MCF 10A (cell line): ENCODE measurements at places on chromosomes 7 and 10.

DNA sequence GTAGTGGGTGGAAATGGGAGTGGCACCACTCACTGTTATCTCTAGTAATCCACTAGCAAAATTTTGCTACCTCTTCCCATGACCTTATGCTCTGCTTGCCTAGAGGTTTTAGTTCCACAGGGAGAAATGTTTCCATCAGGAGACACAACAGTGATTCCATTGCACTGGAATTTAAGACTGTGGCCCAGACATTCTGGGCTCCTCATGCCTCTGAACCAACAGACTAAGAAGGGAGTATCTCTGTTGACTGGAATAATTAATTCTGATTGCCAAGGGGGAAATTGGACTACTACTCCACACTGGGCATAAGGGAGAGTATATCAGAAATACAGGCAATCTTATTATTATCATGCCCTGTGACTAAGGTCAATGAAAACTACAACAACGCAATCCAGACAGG lies 16.2 kb upstream of the BRAF start:
- DNase-seq, result no peak

DNA sequence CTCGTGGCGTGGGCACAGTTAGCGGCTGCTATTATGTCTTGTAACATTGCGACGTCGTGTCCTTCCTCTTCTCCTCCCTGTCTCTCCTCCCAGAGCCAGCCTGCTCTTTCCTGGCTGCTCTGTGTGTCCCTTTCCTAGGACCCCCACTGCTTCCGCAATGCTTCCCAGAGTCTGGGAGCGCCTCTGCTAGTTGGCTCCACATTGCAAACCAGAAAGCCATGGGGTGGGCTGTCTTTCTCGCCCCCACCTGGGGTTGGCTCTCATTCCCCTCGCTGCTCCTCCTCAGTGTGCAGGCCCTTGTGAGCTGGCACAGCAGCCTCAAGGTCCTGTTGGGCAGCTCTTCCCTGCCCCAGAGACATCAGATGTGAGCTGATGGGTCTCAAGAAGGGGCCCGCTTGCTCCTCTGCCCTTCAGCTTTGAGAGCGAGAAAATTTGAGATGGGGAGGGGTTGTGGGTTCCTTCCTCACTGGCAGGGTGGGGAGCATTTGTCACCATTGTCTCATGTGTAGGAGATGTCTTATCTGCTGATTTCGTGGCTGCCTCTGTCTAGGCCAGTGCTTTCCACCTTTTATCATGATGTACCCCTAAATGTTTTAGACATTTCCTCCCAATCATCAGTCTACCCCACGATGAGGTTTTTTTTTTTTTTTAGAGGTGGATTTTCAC lies 3.3 kb downstream of the ADAMTS14 start:
- no peak for DNase-seq

- no peak for DNase-seq
Measured at GRCh38 chr7:84256571-84256971, 62.0 kb upstream of the SEMA3A start.

- DNase-seq, result no peak
Measured at GRCh38 chr7:152564656-152565250, 111.2 kb downstream of the XRCC2 start.

GRCh38 chr7:72753781-72754180 lies 74.2 kb downstream of the TYW1B start:
- no peak for DNase-seq

- no peak for DNase-seq
Measured at GRCh38 chr7:107744345-107744750, 406 bp downstream of the CBLL1 start.

DNA sequence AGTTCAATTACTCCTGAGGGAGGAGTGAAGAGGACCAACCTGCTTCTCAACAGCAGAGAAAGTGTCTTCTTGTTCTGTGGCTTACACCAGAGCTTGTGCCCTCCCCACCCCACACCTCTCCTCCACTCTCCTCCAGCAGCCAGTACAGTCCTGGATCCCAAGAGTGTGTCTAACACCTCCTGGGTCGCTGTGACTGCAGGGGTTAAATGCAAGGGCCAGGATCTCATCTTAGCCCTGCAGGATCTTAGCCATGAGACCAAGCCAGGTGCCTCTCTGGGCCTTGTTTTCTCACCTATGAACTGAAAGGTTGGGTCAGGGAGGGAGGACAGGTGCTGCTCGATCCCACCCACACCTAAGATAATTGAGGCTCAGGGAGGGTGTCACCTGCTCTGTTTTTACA lies 34.5 kb upstream of the MSRB2 start:
- no peak for DNase-seq

- DNase-seq, result no peak
Measured at GRCh38 chr10:110533149-110533548, 34.3 kb upstream of the SMC3 start.
